ENCODE measurements at places on chromosomes 1 and 21. TPM values are rescaled to one million over a fixed set of nuclear protein-coding genes. Genes with fewer than 3 reads are reported as not detected.

PSMB2 gene
- 41.0 TPM for total RNA-seq

DNA sequence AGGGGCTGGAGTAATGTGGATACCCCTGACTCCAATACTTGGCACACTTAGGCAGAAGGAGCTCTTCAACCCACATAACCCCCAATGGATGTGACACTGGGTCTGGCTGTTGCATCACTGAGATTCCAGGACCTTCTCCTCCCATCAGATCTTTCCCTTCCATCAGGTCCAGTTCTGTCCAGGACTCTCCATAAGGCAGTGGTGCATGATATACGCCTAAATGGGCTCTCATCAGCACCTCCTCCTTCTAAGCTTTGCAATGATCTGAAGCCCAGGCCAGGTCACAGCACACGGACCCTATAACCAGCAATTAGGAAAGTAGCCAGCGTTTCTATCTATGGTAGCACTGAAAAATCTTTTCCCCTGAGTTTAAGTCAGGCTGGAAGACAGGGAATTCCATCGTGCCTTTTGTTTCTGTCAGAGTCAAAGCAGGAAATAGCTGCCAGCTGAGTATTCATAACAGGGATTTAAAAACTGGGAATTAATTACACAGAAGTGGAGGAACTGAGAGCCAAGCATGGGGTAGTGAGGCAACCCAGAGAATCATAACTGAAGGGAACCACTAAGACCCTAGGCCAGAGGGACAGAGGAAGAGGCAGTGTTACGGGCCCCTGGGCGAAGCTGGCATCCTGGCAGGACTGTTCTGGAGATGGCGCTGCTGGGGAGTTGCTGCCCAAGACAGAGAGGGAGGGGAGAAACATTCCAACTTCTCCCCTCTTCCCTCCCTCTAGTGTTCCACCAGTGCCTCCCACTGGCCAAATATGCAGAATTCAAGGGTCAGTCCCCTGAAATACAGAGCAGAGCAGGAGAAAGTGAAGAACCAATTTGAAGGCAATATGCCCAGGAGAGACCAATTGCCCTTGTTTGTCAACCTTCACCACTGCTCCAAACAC lies 37.5 kb upstream of the HOOK1 start:
- peak; percentile 80 for DNase-seq

- no peak for DNase-seq
These were observed 502.5 kb upstream of the ADGRL2 start for GRCh38 chr1:81298266-81298665.

DNA sequence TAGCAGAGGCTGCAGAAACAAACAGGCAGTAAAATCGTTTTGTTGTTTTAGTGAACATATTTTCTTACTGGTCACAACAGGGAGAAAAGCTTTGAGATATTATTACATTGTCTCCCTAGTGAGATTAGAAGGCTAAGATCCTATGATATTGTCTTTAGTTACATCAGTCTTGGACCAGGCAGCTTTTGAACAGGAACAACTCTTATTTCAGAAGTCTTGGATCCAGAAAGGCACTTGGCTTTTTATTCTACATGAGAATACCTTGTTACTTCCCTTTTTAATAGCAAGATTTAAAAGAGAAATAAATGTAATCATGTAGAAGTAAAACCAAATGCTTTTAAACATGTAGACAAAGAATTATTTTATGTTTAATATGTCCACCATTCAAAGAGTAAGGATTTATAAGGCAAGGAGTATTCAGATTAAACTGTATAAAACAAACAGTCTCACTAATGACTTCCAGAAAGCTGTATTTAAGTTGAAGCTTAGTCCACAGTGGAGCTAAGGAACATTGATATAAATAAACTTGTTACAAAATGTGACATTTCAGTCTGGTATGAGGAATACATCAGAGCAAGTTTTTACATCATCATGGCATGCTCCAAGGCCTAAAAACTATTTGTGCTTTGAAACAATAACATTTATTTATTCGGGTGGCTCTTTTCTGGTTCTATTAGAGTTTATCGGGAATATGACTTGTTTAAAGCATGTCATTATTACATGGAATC lies 72.2 kb downstream of the PHTF1 start:
- no peak for DNase-seq

DNA sequence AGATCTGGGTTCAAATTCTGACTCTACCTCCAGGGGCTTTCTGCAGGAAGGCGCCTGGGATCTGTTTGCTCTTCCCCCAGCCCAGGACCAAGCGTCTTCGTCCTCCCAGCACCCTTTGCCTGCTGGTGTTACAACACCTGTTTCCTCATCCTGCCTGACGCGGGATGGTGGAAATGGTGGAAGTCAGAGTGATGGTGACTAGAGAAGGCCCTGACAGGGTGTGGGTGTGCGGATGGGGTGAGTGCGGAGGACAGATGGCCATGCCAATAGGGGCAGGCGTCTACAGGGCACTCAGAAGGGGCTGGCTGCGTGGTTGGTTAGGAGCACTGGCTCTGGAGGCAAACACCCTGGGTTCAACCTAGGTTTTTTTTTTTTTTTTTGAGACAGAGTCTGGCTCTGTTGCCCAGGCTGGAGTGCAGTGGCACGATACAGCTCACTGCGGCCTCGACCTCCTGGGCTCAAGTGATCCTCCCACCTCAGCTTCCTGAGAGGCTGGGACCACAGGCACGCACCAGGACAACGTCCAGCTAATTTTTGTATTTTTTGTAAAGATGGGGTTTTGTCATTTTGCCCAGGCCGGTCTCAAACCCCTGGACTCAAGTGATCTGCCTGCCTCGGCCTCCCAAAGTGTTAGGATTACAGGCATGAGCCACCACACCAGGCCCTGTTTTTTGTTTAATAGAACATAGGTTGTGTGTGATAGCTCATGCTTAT lies 1.5 kb downstream of the THEMIS2 start:
- peak; percentile 90 for DNase-seq

PLPPR4 gene
- total RNA-seq = 0.05 TPM

DNA sequence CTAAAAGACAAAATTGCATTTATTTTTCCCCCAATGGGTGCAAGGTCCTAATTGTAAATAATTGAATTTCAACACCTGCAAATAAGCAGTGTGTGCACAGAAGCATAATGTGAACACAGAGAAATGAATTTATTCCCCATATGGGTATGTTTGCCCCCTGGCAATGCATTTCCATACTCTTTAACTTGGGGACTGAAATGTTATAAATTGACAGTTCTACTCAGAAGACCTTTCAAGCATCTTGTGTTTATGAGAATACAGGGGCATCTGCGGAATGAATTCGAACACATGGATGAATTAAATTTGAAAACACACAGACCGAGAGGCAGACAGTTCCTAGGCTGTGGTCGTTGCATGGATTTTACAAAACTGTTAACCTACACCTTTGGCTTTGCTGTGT lies 3.5 kb downstream of the PBX1 start:
- DNase-seq = no peak

GRCh38 chr1:193141804-193142203 lies 20.0 kb downstream of the CDC73 start:
- DNase-seq = no peak

CACHD1 gene
- 7.3 TPM for total RNA-seq

DNA sequence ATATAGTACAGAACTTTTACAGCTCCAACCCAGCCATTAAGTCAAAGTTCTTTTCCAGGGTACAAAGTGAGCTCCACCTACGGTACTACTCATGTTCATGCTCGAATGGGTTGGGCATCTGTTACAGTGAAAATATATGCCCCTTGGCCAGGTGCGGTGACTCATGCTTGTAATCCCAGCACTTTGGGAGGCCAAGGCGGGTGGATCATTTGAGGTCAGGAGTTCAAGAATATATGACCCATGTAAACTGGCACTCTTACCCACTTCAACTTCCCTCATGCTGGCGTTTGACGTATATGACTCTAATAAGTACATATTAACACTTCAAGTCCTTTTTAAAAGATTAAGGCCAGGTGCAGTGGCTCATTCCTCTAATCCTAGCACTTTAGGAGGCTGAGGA lies 71.3 kb upstream of the PKN2 start:
- no peak for DNase-seq

RIPK4 gene
- 0.09 TPM for total RNA-seq
